ENCODE measurements at places on chromosomes 4 and X. TPM values are rescaled to one million over a fixed set of nuclear protein-coding genes. Genes with fewer than 3 reads are reported as not detected.
A peak's percentile ranks its signal among the peaks of the same experiment; 100 is the strongest.

DNA sequence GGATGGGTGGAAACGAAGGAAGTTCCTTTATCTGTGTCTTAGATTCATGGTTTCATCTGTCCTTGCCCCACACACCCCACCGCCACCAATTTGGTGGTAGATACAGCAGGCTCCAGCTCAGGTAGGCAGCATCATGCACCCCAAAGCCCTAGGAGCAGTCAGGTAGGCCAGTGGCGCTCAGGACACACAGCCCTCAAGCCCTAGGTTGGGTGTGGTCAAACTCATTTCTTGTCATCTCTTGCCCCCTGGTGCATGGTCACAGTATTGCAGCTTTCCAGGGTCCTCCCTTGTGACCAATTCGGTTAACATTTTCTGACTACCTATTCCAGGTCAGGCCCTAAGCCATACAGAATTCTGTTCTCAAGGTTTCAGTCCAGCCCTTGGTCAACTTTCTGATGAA is 14.5 kb upstream of the PRRG3 start:
- DNase-seq = no peak

GRCh38 chrX:46376246-46376885 is 168.9 kb downstream of the ZNF674 start:
- peak; percentile 41 for DNase-seq

GRCh38 chr4:125770814-125771398 is 456.2 kb downstream of the FAT4 start:
- no peak for DNase-seq

- DNase-seq = peak; percentile 10
Observed at GRCh38 chr4:24607334-24607733, 23.0 kb upstream of the DHX15 start.

GRCh38 chr4:15354371-15355297 is 73.2 kb upstream of the C1QTNF7 start:
- DNase-seq = no peak

- peak; percentile 88 for DNase-seq
Observed at GRCh38 chr4:180828455-180829018, 1414.7 kb upstream of the TENM3 start.

GRCh38 chrX:15170927-15171326 is 99.0 kb downstream of the ASB9 start:
- no peak for DNase-seq

DNA sequence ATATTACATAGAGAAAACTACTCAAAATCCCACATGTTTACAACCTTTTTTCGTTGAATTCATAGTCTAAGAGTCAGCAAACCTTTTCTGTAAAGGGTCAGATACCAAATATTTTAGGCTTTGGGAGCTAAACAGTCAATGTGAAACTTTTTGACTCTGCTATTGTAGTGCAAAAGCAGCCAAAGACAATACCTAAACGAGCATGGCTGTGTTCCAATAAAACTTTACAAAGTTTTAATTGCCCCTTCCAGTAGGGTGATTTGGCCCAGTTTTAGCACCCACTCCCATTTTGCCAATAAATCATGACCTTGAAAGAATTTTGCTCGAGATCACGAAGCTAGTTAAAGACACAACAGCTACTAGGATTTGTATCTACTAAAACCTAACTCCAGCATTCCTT is 147.2 kb downstream of the ANKRD50 start:
- DNase-seq = no peak

GRCh38 chr4:101191302-101192098 is 155.8 kb downstream of the PPP3CA start:
- peak; percentile 94 for DNase-seq

GRCh38 chr4:165077034-165077578 is 23.4 kb downstream of the TRIM75 start:
- no peak for DNase-seq

- no peak for DNase-seq
Observed at GRCh38 chrX:140422501-140422900, 82.4 kb downstream of the SOX3 start.

DNA sequence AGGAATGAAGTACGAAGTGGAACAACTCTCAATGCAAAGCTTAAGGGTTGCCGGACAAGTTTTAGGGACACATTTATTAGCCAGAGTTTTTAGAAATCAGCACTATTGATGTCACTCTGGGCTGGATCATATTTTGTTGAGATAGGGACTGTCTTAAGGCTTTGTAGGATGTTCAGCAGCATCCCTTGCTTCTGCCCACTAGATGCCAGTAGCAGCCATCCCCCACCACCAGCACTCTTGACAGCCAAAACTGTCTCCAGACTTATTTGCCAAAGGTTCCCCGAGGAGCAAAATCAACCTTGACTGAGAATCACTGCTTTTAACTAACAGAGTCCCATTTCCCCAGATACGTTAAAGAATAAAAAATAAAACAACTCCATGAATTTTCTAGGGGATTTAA is 1497.3 kb downstream of the STIM2 start:
- peak; percentile 35 for DNase-seq

DNA sequence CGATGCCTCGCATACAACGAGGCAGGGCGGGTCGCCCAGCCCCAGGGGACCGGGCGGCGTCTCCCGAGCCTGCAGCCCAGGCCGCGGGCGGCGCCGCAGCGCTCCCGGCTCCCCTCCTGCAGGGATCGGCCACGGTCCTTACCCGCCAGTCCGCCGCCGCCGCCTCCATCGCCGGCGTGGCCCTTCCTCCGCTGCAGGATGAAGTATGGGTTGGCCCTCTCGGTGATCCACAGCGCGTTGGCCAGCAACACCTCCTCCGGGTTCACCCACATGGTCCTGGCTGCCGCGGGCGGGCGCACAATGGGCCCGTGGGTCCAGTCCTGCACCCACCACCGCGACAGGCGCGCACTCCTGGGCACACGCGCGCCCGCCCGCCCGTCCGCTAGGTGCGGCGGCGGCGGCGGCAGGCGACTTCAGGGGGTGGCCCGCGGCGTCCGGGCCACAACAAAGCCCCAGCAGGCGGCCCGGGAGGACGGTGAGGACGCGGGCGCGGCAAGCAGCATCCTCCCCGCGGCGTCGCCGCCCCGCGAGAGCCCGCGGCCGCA is 339 bp downstream of the TBC1D9 start:
- peak; percentile 70 for DNase-seq

DNA sequence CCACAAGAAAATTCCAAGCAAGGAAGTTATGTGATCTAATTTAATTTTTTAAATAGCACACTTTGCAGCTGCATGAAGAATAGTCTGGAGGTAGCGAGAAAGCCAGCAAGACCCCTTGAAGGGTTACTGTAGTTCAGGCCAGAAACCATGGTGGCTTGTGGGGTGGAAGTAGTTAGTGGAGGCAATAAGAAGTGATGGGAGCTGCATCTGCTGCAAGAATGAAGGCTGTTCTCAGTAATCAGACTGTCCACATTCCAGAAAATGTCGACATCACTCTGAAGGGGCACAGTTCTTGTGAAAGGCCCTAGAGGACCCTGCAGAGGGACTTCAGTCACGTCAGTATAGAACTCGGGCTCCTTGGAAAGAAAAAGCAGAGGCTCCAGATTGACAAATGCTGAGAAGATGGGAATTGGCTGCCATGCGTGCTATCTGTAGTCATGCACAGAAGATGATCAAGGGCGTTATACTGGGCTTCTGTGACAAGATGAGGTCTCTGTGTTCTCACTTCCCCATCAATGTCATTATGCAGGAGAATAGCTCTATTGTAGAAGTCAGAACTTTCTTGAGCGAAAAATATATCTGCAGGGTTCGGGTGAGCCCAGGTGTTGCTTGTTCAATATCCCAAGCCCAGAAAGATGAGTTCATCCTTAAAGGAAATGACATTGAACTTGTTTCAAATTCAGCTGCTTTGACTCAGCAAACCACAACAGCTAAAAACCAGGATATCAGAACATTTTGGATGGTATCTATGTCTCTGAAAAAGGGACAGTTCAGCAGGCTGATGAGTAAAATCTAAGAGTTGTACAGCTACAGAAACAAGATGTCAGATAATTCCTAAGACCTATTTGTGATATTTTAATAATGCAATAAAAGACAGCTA is 254.2 kb downstream of the CBR4 start:
- no peak for DNase-seq

- DNase-seq = peak; percentile 55
Observed at GRCh38 chr4:77431546-77431945, 174.1 kb upstream of the CXCL13 start.

DNA sequence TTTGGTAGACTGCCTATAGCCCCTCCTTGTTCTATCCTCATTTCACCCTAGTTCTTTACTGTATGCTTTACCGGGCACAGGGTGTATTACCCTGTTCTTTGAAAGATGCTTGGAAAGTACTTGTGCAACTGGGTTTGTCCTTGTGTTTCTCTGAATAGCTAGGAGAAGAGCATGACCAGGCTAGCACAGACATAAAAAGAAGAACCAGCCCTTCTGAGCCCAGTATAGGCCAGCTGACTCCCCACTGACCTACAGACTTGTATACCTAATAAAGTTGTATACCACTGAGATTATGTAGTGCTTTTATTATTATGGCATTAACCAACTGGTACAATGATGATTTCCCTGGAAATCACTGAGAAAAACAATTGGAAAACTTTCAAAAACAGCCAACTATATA is 15.0 kb downstream of the CFI start:
- DNase-seq = no peak

GRCh38 chr4:8832113-8832915 is 39.3 kb downstream of the HMX1 start:
- DNase-seq = peak; percentile 75

DNA sequence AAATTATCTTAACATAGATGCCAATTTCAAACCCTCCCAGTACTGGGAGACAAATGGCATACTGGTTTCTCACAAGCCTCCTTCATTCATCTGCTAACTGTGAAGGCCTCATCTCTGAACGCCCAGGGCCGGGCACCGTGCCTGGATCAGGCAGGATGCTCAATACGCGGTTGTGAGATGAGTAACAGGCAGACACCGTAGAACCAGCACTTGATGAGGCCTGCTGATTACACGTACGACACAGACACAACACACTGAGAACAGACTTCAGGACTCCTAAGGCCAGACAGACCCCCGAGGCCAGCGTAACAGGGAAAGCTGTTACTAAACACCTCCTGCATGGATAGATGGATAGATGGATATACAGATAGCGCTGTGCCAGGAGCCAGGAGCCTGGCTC is 154.6 kb downstream of the AFAP1 start:
- DNase-seq = no peak

GRCh38 chr4:36322921-36323354 is 41.5 kb downstream of the DTHD1 start:
- DNase-seq = peak; percentile 49

DNA sequence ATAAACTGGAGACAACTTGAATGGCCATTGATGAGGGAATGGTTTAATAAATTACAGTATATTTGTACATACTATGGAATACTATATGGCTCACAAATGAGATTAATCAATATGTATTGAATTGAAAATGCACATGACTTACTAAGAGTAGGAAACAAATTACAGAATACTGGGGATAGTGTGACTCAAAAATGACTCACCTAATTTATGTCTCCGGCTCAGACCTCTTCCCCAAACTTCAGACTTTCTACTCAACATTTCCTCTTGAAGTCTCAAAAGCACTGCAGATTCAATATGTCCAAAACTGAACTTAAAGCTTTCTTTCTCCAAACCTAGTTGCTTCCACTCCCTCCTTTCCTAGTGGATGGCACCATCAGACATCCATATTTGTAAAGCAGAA is 28.8 kb upstream of the GRIA3 start:
- no peak for DNase-seq

GRCh38 chr4:84167093-84167492 is 332.0 kb downstream of the NKX6-1 start:
- DNase-seq = no peak

- DNase-seq = peak; percentile 83
Observed at GRCh38 chrX:107674480-107675364, 46.4 kb downstream of the PRPS1 start.

- DNase-seq = no peak
Observed at GRCh38 chr4:166875821-166876220, 358.5 kb downstream of the SPOCK3 start.

- DNase-seq = no peak
Observed at GRCh38 chr4:105236202-105236915, 89.7 kb downstream of the TET2 start.

- DNase-seq = no peak
Observed at GRCh38 chr4:39320381-39321115, 45.6 kb downstream of the RFC1 start.

DNA sequence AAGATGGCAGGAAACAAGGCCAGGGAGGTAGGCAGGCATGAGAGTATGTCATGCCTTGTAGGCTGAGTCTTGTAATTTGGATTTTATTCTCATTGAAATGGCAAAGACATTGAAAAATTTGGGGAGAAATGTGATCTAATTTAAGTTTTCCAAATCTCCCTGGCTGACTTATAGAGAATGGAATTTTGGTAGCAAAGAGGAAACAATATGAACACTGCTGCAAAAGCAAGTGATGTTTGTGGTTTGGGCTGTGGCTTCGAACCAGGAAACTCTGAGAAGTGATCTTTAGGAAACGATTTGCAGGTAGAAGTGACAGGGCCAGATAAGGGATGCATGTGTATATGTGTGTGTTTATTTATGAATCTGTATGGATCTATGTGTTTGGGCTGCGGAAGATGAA is 35.6 kb downstream of the ARSJ start:
- DNase-seq = no peak

- DNase-seq = peak; percentile 6
Observed at GRCh38 chr4:60934566-60935295, 265.4 kb upstream of the ADGRL3 start.

- no peak for DNase-seq
Observed at GRCh38 chr4:156977435-156978160, 6.0 kb upstream of the PDGFC start.

DNA sequence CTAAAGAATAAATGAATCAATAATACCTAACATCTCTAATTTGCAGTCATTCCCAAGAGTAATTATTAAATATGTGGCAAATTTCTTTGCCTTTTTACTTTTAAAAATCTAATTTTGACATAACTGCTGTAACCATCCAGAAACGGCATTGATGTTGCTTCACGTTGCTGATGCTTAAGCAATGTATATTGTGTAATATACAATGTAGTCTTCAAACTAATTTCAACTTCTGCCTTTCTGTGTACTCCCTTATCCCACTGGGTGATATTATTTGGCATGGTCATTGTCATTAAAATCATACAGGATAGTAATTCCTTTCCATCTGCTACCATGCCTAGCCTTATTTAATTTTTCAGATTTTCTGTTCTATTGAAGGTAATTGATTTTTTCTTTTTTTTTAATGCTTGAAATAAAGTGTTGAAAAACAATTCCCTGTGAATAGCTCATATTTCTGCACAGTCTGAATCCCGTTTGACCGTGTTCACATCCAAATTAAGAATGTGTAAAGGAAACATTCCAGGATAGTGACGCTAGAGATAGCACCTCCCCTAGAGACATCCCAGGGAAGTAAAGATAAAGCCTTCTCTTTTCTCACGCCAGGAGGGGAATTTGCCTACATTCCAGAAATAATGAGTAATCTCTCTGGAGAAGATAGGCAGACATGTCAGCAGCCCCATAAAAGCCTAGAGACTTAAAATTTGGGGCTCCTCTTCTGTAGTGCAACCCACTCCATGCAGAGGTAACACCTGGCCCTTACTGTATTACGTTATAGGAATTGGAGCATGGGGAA is 8.6 kb downstream of the FAM200B start:
- DNase-seq = peak; percentile 63

- peak; percentile 2 for DNase-seq
Observed at GRCh38 chrX:149829751-149830191, 48.0 kb downstream of the MAGEA9 start.

Gene H2BW2
- not detected for total RNA-seq

Gene PAGE1
- total RNA-seq = not detected

Gene VSIG4
- 15.4 TPM for total RNA-seq

Gene ESX1
- total RNA-seq = not detected

Gene HSFX4
- 0.53 TPM for total RNA-seq

Gene GLOD5
- total RNA-seq = not detected

Gene RAB33A
- 0.49 TPM for total RNA-seq

Gene TCEAL6
- total RNA-seq = not detected

Gene ARHGAP24
- 66.1 TPM for total RNA-seq

Gene FLNA
- 212 TPM for total RNA-seq

Gene ATP1B4
- 298 TPM for total RNA-seq

Gene MAPK10
- total RNA-seq = 1.9 TPM
